ENCODE measurements at places on chromosomes 5 and 9.

DNA sequence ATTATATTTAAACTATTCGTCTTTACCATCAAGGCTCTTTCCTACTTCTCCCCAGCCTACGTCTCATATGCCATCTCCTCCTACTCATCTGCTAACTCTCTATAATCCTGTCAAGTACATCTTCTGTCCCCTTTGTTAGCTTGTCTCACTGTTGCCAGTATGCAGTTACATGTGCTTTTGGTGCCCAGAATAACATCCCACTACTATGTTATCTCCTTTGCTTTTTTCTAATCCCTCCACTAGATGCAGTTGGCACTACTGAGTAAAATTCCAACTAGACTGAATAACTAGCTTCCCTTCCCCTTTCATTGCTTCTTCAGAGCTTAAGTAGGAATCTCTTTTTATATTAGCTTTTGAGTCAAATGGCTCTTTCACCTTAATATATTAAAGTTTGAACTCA is 3.0 kb upstream of the ARRDC3 start:
- DNase-seq, result no peak

DNA sequence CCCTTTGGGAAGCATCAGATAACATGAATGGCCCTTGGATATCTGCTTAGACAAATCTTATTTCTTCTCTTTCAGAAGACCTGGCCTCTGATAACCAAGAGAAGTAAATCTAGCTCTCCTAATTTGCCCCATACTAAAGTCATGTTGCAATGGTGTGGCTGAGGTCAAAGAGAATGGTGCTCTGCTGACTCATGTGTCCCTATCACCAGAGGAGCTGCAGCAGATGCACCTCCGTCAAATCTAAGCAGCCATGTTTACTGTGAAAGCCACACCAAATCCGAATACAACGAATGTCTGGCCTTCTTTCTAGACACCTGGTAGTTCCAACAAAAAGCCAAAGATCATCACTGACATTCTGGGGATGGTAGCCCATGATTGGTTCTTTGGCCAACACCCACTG is 23.2 kb downstream of the RETREG1 start:
- DNase-seq, result no peak

GRCh38 chr5:1131191-1131621 is 19.3 kb upstream of the SLC12A7 start:
- DNase-seq, result no peak

DNA sequence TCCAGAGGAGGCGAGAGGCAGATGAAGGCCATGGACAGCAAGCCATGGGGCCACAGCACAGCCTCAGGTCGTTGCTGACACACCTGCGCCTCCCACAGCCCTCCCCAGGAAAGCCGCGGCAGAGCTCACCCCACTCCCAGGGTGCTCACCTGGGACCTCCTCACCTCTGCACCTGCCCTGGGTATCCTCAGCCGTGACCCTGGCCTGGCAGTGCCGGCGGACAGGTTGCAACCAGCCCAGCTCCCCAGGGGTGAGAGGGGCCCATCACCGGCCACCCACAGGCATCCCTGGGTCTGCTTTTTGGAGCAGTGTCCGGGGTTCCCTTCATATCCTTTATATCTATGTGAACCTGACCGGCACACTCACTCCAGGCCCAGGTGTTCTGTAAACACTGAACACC is 30.4 kb upstream of the FCN1 start:
- no peak for DNase-seq

DNA sequence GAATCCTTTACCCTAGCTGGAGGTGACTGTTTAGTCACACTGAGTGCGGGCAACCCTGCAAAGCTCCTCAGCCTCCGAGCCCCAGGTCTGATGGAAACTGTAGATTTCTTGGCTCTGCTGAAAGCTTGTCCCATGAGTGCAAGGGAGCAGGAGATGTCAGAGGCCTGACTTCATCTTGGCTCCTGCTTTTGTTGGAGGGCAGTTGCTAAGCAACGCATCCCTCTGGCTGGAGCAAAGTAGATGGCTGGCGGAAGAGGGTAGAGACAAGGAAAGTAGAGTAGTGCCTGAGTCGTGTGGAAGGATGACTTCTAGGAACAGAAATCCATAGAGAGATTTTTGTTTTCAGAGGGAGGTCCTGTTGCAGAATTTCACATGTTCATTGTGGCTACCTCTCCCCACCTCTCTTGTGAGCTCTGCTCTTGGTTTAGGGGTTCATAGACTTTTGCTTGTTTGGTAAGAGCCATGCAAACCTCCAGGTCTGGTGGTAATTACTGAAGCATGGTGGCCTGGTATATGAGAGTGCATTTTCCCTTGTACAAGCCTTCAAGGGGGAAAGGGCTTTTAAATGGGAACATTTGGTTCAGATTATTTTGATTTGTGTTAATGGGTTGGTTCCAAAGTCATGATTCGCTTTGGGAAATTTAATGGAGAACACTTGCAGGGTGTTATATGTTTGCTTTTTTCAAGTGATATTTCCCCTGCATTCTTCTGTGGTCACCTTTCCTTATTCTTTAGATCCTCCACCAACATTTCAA is 71.5 kb downstream of the ARHGAP26 start:
- DNase-seq, result peak; percentile 80

- peak; percentile 11 for DNase-seq
Observed at GRCh38 chr5:119453040-119453373, 710 bp downstream of the HSD17B4 start.

DNA sequence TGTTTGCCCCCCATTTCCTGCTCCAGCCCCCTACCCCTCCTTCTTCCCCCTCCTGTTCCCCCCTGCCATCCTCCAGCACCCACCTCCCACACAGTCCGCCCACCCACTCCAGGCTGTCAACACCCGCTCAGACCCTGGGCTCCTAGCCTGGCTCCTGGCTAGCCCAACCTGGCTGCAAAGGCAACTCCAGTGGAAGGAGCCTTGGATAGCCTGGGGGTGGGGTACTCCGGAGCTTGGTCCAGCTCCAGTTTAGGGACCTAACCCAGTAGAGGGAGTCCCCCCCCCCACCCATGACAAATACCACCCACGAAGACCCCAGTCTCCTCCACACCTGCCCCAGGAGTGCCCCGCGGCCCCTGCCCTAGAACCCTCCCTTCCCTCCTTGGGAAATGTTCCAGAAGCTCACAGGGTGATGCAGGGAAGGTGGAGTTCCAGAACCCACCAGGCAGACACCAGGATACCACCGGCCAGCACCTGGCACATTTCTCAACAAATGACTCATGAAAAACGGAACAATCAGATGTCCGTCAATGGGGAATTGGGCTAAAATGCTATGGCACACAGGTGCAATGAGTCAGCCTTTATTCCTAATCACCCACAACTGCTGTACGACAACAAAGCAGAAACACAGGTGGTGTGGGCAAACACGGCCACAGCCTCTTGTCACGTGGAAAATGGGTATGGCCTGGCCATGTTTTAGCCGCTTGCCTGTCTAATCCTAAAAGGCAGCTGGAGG is 901 bp upstream of the SLC12A7 start:
- DNase-seq, result no peak

DNA sequence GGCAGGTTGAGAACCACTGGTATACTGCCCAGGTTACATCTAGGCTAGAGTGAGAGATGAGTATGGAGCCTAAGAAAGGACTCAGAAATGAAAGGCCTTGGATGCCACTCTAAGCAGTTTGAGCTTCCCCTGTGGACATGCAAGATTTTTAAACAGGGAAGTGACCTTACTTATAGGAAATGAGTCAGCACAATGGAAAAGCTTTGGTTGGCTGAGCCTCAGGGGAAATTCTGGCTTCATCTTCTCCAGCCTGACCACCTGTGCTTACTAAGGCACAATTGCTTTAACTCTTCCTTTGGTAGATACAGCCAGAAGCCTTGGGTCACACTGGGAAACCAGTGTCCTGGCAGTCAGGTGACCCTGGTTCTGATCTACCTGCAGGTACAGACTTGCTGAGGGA is 380.2 kb upstream of the ZNF462 start:
- peak; percentile 49 for DNase-seq

DNA sequence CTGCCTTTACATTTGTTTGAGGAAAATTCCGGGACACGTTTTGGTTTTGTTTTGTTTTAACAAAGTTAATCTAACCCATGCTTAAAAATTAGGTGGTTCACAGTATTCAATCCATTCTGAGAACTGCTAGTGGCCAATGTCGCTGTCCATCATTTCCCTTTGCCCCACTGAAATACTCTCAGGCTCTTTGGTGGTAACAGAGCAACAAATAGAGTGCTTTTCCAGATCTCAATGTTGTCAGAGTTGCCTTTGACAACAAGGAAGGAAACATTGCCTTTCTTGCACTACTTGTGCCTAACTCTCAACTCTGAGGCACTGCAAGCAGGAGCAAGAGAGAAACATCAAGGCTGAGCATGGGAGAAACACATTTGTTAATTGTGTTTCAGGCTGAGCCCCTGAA is 154.0 kb downstream of the MCTP1 start:
- no peak for DNase-seq

- no peak for DNase-seq
Observed at GRCh38 chr5:88281322-88281721, 12.7 kb upstream of the TMEM161B start.

DNA sequence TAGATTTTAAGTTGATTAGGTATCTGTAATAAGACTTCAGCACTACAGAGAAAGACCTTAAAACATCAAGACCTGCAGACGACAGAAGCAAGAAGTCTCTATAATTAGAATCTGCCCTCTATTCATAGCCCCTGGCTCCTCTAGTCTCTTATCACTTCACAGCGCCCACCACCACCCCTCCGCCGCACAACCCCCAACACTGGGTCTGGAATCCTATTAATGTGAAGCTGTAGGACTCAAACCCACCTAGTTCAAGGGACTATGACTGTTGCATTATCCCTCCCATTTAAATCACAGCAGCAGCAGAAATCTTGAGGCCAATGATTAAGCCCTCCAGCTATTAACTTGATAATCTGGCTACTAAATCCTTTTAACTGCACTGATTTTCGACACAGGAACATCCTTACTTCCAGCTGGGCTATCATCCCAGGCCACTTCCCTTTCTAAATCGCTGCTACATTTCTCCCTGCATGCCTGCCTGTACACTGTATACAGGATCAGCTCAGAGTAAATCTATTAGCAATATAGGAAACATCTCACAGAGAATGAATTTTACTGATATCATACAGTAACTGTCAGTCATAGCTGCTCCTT is 159.5 kb upstream of the GRAMD2B start:
- DNase-seq, result no peak

DNA sequence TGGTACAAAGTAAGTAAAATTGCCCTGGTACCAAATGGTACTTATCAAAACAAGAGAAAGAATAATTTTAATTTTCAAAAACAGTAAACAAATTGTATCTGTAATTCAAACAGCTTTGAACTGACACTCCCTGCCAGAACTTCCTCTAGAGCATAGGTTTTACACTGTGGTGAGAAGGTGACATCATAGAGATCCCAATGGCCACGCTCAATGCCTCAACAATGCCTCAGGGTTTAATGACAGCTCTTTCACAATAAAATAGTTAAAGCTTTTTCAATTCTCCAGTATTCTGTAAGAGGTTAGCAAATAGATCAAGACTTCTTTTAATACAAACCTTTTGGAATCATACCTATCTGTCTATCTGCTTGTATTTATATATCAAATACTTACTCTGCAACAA is 437.1 kb downstream of the PRR16 start:
- peak; percentile 6 for DNase-seq
